GM12891 (cell line): ENCODE measurements at places on chromosomes 7 and 10.

- DNase-seq, result no peak
Measured at GRCh38 chr7:65308300-65308678, 65.4 kb upstream of the ZNF92 start.

- DNase-seq, result no peak
Measured at GRCh38 chr10:89518108-89518507, 17.3 kb downstream of the SLC16A12 start.

DNA sequence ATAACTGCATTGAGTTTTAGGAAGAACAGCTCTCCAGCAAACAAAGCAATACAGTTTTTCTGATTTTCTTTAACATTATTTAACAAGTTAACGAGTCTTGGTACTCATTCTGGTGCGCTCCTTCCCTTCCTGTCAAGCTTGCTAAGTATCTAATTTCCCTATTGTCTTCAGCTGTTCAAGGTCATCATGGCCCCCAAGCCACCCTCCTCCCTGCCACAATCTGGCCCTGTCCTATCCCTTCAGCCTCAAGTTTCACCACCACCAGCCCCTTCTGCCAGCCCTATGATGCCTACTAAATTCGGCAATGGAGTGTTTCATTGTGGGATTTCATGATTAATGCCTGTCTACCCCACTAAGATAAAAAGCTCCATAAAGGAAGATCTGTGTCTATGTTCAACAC, 121.0 kb downstream of the SORCS1 start:
- no peak for DNase-seq

GRCh38 chr7:131933751-131934289, 377.4 kb upstream of the PODXL start:
- DNase-seq, result no peak

DNA sequence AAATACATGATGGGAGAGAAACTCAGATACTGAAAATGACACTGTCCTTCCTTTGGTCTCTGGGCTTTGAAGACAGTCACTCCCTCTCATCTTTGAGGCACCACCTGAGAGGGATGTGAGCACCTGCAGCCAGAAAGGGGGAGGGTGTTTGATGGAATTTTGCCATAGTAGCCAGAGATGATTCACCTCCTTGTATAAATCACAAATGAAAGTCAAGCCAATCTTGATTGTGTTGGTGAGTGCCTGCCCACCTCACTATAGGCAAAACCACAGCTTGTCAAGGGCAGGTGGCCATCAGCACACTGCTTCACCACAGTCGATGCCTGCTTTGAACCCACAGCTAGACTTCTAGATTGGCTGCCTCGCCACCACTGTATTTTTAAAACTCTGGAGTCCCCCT, 48.2 kb downstream of the PON1 start:
- DNase-seq, result no peak

GRCh38 chr7:2737771-2738540, 50.0 kb downstream of the AMZ1 start:
- no peak for DNase-seq

DNA sequence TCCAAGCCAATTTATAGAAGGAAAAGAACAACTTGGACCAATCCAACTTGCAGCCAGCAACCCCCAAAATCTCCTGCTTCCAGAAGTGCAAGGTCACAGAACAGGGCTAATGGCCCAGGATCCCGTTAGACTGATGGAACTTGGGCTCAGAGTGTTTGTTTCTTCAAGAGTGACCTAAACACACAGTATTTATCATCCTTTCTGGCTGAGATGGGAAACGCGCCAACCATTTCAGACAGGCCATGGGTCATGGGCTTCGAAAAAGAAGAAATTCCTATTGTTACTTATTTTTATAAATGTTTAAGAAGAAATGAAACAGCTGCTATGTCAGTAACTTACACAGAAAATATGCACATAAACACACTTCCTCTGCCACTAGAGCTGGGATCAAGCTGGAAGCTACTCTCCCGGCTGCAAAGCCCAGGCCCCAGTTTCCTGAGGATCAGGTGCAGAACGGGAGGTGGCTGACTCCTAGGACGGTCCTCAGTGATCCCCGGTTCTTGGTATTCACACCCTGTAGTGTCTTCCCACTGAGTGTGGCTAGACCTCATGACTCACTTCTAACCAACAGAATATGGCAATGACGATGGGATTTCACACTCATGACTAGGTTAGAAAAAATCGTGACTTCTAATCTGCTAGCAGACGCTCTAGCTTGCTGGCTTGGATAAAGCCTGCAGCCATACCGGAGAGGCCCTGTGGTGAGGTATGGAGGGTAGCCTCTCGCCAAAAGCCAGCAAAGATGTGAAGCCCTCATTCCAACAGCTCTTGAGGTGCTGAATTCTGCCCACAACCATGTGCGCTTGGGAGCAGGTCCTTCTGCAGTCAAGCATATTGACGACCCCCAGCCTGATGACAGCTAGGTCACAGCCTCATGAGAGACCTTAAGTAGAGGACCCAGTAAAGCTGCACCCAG, 60.2 kb downstream of the CHST15 start:
- DNase-seq, result no peak

- peak; percentile 89 for DNase-seq
Measured at GRCh38 chr7:4797858-4798705, 22.7 kb downstream of the AP5Z1 start.

DNA sequence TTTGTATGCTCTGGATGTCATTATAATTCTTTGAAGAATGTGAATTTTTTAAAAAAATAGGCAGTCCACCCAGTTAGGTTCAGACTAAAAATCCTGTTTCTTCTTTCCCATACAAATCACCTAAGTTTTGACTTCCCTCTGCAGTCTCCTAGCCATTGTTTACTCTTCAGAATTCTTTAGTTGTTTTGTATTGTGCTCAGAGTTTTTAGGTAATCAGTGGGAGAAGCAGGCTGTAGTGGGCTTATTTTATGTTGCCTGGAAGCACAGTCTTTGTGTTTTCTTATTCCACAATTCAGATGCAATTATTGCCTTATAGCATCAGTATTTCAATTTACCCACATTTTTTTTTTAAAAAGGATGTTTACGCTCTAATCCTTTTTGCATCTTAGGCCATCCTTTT, 94.9 kb downstream of the AKAP9 start:
- no peak for DNase-seq

DNA sequence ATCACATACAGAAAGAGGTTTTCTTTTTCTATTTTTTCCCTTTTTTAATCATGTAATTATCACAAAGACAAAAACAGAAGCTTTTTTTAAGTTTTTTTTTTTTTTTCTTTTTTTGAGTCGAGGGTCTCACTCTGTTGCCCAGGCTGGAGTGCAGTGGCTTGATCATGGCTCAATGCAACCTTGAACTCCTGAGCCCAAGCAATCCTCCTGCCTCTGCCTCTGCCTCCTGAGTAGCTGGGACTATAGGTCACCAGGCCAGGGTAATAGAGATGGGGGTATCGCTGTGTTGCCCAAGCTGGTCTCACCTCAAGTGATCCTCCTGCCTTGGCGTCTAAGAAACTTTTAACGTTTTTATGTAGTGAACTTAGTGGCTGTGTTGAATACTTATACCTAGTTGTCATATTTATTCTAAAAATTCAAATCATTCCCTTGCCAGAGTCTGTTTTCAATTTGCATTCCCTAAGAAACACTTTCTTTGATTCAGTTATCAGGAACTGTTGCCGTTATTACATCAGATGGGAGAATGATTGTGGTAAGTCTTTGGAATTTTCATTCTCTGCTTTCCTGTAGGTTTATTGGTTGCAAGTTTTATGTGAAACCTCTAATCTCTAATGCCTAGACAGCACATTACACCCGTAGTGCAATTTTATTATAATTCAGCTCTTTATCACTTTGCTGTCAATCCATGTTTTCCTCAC, 1.3 kb downstream of the LSM8 start:
- no peak for DNase-seq

GRCh38 chr10:72719941-72720592, 28.1 kb downstream of the MCU start:
- no peak for DNase-seq

DNA sequence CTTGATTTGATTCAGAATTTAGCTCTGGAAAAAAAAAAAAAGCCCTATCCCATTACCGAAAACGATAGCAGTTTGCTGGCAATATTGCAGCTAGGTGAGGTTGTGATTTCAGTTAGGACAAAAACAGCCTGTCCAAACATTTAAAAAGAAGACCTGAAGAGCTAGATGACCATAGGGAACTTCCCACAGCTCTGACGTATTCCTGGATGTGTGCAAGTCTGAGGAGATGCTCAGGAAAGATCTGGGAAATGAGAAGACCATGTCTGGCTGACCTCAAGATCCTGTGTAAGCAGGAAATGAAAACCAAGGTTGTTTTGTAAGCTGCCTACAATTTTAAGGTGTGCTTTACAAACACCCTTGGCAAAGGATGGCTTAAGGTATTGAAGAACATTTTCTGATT, 88.7 kb downstream of the RAMP3 start:
- DNase-seq, result no peak

DNA sequence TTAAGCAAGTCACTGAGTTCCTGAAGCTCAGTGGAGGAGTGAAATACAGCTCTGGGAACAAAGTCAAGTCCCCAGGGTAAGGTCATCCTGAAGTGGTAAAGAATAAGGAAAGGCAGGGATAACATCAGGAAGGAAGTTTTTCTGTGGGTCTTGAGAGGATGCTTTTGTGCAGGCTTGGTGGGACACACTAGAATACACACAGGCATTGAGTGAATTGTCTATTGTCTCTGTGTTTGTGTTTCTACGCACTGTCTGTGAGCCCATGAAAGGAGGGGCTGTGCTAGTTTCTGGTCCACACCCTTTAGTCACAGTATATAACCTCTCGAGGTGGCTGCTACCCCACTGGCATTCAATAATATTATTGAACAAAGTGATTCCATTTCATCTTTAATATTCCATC, 95.8 kb upstream of the ABCB5 start:
- no peak for DNase-seq

DNA sequence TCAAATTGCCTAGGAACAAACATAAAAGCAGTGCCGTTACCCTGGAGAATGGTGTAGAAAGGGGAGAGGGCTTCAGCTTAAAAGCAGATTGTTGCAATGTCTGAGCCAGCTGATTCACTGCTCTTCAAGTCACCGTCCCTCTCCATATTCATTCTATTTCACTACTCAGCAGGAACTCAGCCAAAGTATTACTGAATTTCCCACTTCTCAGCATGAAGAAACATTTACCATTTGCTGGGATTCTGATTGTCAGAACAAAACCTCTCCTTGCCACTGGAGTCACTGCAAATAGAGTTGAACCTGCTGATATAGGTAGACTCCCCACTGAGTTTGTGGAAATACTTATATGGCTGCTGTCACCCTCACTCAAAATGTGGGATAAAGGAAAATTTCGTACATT, 71.7 kb downstream of the PPP1R17 start:
- DNase-seq, result no peak

GRCh38 chr7:72406820-72407403, 5.2 kb downstream of the CALN1 start:
- no peak for DNase-seq

DNA sequence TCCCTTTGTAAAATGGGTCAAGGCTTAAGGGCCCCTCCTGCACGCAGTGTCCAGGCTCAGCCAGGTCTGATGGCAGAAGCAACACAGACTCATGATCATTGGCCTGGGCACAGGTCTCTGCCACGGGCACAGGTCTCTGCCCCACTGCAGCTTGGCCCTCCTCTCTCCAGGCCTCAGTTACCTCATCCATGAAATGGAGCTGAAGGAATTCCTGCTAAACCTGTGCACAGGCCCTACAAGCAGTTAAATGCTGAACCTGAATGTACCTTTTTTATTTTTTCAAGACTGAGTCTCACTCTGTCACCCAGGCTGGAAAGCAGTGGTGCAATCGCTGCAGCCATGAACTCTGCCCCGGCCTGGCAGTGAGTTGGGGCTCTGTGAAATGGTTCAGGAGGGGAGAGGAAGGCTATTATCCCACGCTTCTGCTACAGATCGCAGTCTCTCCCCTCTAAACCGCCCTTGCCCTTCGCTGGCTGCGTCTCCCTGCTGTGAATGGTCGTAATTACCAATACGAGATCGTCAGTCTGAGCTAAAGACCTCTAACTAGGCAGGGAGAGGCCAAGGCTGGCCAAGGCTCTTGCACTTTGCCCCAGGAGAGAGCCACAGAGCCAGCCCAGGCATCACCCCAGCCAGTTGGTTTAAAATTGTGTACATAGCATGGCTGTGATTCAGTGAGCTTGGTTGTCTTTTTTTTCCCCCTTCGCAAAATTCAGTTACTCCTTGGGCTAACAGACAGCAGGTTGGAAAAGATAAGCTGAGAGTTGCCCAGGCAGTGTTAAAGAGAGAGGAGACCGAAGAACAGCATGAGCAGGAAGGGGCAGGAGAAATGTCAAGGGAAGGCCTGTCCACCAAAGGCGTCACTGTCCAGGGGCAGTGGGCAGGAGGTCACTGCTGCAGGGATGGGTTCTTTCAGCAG, 93.0 kb upstream of the KCTD7 start:
- no peak for DNase-seq

DNA sequence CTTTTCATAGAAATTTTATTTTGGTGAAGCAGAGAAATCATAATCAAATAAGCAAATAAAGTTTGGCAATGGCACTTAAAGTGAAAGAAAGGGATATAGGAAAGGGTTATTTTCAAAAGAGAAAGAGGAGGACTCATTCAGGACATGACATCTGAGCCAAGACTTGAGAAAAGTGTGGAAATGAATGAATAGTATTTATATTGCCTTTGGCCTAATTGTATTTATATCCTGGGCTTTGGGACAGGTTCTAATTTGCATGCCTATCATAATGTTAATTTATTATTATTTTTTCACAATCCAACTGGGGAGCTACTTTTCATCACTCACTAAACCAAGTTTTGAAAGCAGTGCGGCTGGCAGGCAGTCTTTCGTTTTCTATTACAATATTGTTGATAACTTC, 376.8 kb downstream of the HGF start:
- no peak for DNase-seq

DNA sequence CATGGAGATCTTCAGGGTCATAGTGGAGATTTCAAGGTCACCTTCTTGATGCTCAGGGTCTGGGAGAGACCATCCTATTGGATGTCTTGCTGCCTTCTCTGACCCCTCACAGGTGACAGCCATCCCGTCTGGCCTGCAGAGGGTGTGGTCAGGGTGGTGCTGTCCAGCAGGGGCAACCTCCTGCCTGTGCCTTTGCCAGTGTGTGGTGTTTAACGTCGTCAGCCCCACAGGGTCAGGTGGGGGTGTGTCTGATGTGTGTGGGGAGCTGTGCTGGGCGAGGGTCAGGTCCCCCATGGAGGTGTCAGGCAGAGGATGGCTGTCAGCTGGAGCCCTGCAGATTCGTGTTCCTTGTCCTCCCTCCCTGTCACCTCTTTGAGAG, 16.5 kb downstream of the ADCY1 start:
- no peak for DNase-seq

- DNase-seq, result no peak
Measured at GRCh38 chr7:131021902-131022301, 287.9 kb upstream of the KLF14 start.

DNA sequence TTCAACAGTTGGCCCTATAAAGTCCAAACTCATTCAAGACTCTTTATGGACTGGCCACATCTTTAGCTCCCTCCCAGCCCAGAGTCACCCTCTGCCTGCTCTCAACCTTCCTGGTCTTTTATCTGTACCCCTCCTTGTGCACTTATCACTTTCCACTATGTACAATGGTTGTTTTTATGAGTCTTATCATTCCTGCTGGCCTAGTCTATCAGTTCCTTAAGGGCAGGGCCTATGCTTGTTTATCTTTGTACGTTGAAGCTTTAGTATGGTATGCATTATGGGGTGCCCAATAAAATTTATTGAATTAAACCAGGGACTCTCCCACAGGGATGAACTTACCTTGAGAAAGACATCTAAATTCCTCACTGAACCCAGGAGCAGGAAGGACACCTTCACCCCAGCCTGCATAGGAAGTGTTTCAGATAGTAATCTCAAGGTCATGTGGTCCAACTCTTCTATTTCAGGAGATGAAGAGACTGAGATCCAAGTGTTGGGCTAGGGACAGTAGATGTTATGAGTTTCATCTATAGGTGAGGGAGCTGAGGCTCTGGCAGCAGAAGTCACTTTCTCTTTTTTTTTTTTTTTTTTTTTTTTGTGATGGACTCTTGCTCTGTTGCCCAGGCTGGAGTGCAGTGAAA, 13.3 kb upstream of the PDCD4 start:
- DNase-seq, result no peak
